ENCODE measurements at places on chromosomes 11 and 22. TPM values are rescaled to one million over a fixed set of nuclear protein-coding genes. Genes with fewer than 3 reads are reported as not detected.

RAG2 gene
- not detected for polyA plus RNA-seq

PPP2R5B gene
- 16.2 TPM for polyA plus RNA-seq

MIAT gene
- polyA plus RNA-seq = 1.9 TPM

TRPM5 gene
- polyA plus RNA-seq = 0.13 TPM

SCN3B gene
- polyA plus RNA-seq = 1.3 TPM

MPZL3 gene
- polyA plus RNA-seq = 10.2 TPM

Data from hepatocyte (in vitro differentiated cells).